ENCODE measurements at places on chromosomes 7 and 10. TPM values are rescaled to one million over a fixed set of nuclear protein-coding genes. Genes with fewer than 3 reads are reported as not detected.

MYH16 gene
- not detected for polyA plus RNA-seq

DYNC1I1 gene
- polyA plus RNA-seq: not detected

KIF20B gene
- polyA plus RNA-seq: 12.0 TPM

GET4 gene
- polyA plus RNA-seq: 30.8 TPM

PDIA4 gene
- 67.5 TPM for polyA plus RNA-seq

SLC26A3 gene
- not detected for polyA plus RNA-seq

DNA sequence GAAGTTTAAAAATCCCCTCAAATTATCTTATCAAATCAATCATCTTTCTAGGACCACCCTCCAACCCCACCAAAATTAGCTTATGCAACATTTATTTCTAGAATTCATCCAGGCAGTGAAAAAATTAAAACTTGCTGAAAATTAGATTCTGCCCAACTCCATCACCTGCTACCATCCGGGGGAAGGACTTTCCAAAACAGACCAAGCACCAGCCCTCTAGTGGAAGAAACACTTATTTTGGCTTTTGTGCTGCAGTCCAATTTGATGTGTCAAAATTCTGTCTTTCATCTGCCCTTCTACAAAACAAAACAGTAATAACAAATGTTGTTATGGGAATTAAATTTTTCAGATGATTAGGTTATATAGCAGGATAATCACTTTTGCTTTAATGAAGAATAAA is 35.1 kb downstream of the GCC1 start:
- H3K4me1 ChIP-seq: no peaks in the 10 kb centered on the region
- DNase-seq: no peak
- no peaks in the 10 kb centered on the region for H3K36me3 ChIP-seq
- no peaks in the 10 kb centered on the region for H3K27me3 ChIP-seq

DNA sequence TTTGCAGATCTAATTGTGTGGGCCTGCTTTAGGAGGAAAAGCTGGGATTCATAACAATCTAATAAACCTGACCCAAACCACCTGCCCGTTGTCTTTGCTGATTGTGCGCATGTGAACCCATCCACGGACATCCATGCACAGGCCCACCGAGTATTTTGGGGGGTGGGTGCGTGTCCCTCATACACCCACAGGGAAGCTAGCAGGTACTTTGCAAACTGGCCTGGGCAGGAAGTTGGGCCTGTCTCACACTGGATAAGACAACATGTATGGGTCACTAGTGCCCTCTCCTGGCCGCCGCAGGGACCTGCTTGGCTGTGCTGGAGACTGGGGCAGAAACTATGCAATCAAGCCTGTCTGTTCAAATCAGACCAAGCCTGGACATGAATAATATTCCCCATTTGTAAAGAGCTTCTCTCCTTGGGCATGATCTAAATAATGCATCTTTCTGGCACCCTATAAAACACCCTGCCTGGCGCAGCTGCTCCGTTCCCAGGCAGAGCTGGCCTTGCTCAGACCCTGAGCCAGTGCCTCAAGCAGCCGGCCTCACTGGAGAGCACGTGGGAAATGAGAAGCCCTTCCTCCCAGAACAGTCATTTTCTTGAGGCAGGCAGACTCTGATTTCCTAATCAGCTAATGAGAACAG is 15.8 kb downstream of the ECHDC3 start:
- no peaks in the 10 kb centered on the region for H3K4me1 ChIP-seq
- no peak overlapping the region for H3K27ac ChIP-seq
- peak; percentile 79 for DNase-seq
- H3K4me3 ChIP-seq: no peak overlapping the region
- no peaks in the 10 kb centered on the region for H3K36me3 ChIP-seq

DNA sequence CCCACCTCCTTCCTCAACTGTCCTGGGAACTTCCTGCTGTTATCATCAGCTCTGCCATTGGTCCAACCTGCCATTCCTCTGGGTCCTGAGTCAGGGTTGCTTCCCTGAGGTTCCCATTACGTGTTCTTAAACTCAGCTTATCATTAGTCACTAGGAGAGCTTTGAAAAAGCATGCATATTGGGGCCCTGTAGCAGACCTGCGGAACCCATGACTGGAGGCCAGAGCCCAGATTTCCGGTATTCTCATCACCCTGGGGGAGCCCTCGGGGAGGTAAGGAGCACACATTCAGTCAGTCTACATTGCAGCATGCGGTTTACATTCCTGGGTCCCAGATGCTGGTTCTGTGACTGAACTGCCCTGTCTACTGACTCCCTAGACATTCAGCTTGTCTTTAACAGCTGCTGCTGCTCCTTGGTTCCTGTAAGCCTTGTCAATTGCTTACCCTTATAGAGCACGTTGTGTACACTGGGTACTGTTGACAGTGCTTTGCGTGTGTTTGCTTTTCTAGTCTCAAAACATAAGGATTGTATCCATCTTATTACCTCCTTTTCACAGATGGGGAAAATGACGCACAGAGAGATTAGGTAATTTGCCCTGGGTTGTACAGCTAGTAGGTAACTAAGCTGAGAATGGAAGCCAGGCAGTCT is 12.8 kb downstream of the CDHR3 start:
- H3K27ac ChIP-seq: no peak overlapping the region
- H3K4me3 ChIP-seq: no peak overlapping the region

DNA sequence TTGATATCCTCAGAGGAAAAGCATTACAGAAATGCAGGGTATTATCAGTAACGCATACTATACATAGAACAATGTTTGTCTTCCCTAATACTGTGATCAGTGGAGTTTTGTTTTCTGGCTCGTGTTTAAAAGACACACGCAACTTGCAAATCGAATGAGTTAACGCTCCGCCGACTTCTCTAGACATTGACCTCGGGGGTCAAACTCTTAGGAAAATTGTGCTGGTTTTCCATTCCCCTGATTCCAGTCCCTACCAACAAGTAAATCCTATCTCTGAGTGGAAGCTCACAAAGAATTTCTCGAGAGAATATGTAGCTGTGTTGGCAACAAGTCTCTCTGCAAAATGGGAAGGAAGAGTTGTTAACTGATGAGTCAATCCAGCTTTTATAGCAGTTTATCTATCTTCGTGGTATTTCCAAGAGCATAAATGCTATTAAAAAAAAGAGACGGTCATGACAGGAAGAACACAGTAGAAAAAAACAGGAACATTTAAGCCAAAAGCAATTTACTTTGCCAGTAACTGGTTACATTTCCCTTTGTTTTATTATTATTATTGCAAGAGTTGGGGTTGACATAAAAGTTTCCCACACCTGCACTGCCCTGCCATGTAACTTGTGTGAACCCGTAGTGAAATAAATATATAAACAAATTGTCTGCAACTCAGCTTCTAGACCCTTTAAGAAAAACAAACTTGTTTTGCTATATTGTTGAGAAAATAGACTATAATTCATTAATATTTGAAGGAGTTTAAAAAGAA is 144.4 kb downstream of the ARID5B start:
- H3K27ac ChIP-seq: peak overlapping the region; percentile 95
- H3K36me3 ChIP-seq: no peaks in the 10 kb centered on the region
- peaks cover 87% of the 10 kb centered on the region for H3K4me1 ChIP-seq
- DNase-seq: no peak
- H3K4me3 ChIP-seq: peak overlapping the region; percentile 99

GRCh38 chr10:111455776-111456426 is 379.1 kb downstream of the ADRA2A start:
- no peak for DNase-seq
- no peaks in the 10 kb centered on the region for H3K4me1 ChIP-seq
- no peak overlapping the region for H3K4me3 ChIP-seq
- no peaks in the 10 kb centered on the region for H3K27me3 ChIP-seq

DNA sequence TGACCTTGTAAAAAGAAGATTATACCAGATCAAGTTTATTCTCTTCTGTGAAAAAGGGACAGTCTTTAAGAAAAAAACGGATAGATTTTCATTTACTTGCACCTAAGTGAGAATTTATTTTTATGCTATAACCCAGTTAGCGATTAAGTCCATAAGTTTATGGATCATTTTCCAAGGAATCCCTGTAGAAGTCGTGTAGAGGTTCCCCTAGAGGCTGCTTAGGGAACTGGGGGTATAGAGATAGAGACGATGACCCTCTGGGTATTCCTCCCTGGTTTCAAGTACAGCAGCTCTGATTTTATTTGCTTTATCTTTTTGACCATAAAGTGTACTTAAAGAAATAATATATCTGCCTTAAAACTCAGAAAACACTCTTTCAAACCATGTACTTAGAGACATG is 648.4 kb upstream of the LRRTM3 start:
- no peak overlapping the region for H3K27ac ChIP-seq
- no peaks in the 10 kb centered on the region for H3K36me3 ChIP-seq
- no peaks in the 10 kb centered on the region for H3K27me3 ChIP-seq
- DNase-seq: no peak
- no peak overlapping the region for H3K4me3 ChIP-seq

DNA sequence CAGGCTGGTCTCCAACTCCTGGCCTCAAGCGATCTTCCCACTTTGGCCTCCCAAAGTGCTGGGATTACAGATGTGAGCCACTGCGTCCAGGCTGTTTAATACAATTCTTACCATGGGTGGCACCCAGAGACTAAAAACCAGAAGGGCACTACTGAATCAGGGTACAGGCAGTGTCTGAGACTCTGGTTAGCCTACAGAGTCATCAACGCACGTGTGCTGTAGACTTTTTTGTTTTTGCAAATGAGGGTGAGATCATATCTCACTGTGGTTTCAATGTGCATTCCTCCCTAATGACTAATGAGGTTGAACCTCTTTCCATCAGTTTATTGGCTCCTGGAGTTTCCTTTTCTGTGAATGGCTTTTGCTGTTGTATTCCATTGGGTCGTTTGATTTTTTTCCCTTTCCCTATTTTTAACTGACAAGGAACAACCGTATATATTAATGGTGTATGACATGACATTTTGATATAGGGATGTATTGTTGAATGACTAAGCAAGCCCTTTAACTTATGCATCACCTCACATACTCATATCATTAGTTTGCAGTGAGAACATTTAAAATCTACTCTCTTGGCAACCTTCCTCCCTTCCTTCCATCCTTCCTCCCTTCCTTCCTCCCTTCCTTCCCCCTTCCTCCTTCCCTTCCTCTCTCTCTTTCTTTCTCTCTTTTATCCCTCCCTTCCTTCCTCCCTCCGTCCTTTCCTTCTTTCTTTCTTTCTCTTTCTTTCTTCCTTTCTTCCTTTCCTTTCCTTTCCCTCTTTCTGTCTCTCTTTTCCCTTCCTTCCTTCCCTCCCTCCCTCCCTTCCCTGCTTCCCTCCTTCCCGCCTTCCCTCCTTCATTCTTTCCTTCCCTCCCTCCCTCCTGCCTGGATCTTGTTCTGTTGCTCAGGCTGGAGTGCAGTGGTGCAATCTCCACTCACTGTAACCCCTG is 9.3 kb upstream of the TMEM270 start:
- no peaks in the 10 kb centered on the region for H3K36me3 ChIP-seq
- H3K27ac ChIP-seq: peak overlapping the region; percentile 73
- H3K27me3 ChIP-seq: no peaks in the 10 kb centered on the region
- peak; percentile 64 for DNase-seq

DNA sequence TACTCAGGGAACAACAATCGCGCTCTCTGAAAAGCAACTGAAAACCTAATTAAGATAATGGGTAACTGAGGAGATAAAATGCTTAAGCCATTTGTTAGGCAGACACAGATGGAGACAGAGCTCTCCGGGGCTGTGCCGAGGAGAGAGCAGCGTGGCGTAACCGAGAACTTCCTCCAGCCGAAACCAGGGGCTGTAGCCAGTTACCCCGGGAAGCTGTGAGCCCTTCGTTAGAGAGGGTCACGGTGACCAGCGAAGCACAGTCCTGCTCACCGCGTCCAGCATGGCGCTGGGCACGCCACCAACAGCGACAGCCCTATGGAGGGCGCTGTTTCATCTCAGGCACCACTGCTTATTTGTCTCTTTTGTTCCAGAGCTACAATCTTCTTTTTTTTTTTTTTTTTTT is 16.1 kb downstream of the PAPOLB start:
- no peaks in the 10 kb centered on the region for H3K27me3 ChIP-seq
- no peak for DNase-seq
- no peaks in the 10 kb centered on the region for H3K36me3 ChIP-seq
- H3K4me1 ChIP-seq: peaks cover 3% of the 10 kb centered on the region

- no peaks in the 10 kb centered on the region for H3K4me1 ChIP-seq
- no peaks in the 10 kb centered on the region for H3K36me3 ChIP-seq
- DNase-seq: no peak
- H3K27ac ChIP-seq: no peak overlapping the region
- peaks cover 7% of the 10 kb centered on the region for H3K27me3 ChIP-seq
These were observed 722 bp downstream of the AGR2 start for GRCh38 chr7:16803881-16804673.

DNA sequence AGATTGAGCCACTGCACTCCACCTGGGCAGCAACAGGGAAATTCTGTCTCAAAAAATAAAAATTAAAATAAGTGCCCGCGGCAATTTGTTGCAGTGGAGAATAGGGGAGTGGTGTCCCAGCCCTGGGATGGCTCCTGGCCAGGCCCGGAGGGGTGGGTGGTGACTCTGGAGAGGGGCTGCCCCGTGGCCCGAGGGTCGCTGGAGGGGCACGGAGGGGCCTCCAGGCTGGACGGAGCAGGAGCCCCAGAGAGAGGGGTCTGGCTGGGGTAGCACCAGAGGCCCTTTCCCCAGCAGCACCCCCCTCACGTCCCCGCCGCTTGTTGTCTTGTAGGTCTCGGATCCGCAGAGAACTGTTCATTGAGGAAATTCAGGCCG is 38.6 kb upstream of the SH2B2 start:
- no peak overlapping the region for H3K4me3 ChIP-seq
- no peaks in the 10 kb centered on the region for H3K4me1 ChIP-seq
- H3K36me3 ChIP-seq: no peaks in the 10 kb centered on the region
- H3K27ac ChIP-seq: no peak overlapping the region

GRCh38 chr7:135930565-135931461 is 46.3 kb downstream of the MTPN start:
- H3K27me3 ChIP-seq: no peaks in the 10 kb centered on the region
- no peak overlapping the region for H3K4me3 ChIP-seq
- DNase-seq: no peak
- peaks cover 22% of the 10 kb centered on the region for H3K4me1 ChIP-seq

GRCh38 chr10:34761453-34761852 is 53.6 kb downstream of the PARD3 start:
- no peak overlapping the region for H3K4me3 ChIP-seq
- H3K36me3 ChIP-seq: no peaks in the 10 kb centered on the region
- no peak for DNase-seq
- H3K4me1 ChIP-seq: no peaks in the 10 kb centered on the region
- H3K27ac ChIP-seq: no peak overlapping the region
- no peaks in the 10 kb centered on the region for H3K27me3 ChIP-seq
